ENCODE measurements at places on chromosomes 13 and 19. TPM values are rescaled to one million over a fixed set of nuclear protein-coding genes. Genes with fewer than 3 reads are reported as not detected.

- no peak for DNase-seq
Measured at GRCh38 chr13:47166336-47166735, 269.5 kb upstream of the HTR2A start.

Gene CYP4F11
- total RNA-seq = 18.2 TPM

DNA sequence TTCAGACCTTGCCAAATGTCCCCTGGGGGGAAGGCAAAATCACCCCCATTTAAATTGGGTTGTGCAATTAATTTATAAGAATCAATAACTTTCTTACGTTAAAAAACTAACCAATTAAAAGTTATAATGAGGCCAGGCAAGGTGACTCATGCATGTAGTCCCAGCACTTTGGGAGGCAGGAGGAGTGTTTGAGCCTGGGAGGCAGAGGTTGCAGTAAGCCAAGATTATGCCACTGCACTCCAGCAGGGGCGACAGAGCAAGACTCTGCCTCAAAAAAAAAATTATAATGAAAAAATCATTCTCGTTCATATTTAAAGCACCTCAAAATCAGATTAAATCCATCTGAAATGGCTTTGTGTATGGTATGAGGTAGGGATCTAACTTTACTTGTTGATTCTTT, 18.4 kb upstream of the SIGLEC14 start:
- DNase-seq = no peak

GRCh38 chr13:95893861-95894260, 159.3 kb downstream of the UGGT2 start:
- DNase-seq = no peak

DNA sequence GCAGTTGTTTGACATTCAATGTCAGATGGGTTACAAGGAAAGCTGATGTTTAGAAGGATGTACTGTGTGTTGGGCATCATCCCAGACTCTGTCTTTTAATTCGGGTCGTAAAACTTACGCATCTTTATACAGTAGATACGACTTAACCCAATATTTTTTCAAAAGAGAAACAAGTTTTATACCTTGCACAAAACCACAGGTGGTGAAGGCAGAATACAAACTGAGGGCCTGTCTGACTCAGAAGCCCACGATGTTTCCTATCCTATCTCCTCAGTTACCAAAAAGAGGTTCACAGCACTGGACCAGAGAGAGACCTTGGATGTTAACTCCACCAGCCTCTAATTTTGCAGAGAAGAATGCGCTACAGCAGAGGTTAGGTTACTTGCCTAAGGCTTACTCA, 477.0 kb downstream of the FOXO1 start:
- DNase-seq = no peak

Gene KANK3
- total RNA-seq = 0.04 TPM

Gene SYCN
- total RNA-seq = not detected

Gene CYP4F22
- total RNA-seq = 0.04 TPM

DNA sequence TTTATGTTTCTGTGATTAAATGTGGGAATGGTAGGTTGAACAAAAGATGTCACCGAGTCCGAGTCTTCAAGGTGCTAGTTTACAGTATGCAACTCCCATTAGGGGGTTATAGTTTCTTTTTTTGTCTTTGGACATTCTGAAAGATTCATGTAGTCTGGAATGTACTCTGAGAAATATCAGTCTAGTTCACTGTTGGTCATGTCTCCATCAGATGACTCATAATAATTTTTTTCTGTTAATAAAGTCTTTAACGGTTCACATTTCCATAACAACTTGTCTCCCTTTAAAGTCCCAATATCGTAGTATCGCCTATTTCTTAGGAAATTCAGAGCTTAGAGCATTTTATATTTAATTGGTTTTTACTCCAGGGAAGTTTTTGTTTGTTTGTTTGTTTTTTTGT, 13.5 kb upstream of the ESD start:
- DNase-seq = no peak

DNA sequence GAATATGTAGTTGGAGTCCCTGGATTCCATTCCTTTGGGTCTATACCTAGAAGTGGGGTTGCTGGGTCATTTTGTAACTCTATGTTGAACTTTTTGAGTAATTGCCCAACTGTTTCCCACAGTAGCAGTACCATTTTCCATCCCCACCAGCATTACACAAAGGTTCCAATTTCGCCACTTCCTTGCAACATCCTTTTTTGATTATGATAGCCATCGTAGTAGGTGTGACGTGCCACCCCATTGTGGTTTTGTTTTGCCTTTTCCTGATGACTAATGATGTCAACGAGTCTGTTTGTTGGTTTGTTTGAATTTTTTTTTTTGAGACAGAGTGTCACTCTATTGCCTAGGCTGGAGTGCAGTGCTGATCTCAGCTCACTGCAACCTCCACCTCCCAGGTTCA, 3.3 kb upstream of the PEX11G start:
- DNase-seq = peak; percentile 93

- DNase-seq = no peak
Measured at GRCh38 chr13:36251526-36251925, 37.2 kb upstream of the SOHLH2 start.

Gene FGF9
- total RNA-seq = not detected

DNA sequence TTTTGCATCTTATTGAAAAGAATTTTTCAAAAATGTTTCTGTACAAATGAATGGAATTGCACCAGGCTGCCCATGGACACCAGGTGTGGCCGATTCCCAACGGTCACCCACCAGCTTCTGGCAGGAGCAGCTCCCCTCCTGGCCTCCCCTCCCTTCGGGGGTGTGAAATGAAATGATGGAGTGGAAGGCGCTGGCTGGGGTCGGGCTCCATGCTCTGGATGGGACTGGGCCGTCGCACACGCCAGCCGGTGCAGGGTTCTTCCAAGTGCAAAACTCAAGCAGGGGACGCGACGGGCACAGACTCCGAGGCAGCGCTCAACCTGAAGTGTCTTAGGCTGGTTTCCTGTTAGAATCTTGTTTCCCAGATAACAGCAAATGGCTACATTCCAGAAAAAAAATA, 21.9 kb downstream of the C19orf44 start:
- DNase-seq = no peak

- peak; percentile 58 for DNase-seq
Measured at GRCh38 chr13:50222569-50223332, 207.5 kb downstream of the KCNRG start.

Gene FPR3
- 0.64 TPM for total RNA-seq

- DNase-seq = no peak
Measured at GRCh38 chr19:15320116-15320515, 12.2 kb downstream of the BRD4 start.

Data from H4 (cell line).